NCI-H1694 (cell line): ENCODE measurements at places on chromosomes 16 and 17.

DNA sequence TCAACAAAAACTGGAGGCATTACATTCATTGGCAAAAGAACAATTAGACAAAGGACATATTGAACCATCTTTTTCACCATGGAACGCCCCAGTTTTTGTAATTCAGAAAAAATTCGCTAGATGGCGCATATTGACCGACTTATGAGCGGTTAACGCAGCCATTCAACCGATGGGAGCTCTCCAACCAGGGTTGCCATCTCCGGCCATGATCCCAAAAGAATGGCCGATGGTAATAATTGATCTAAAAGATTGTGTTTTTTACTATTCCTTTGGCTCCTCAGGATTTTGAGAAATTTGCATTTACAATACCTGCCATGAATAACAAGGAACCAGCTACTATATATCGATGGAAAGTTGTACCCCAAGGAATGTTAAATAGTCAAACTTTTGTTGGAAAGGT lies 21.4 kb downstream of the ALOX15B start:
- peak; percentile 97 for DNase-seq

GRCh38 chr17:4944163-4944553 lies 4.1 kb downstream of the RNF167 start:
- no peak for DNase-seq

- no peak for DNase-seq
These were observed 8.6 kb downstream of the KDM6B start for GRCh38 chr17:7842380-7843256.

- DNase-seq, result no peak
These were observed 16.7 kb upstream of the DHRS11 start for GRCh38 chr17:36575028-36575427.

GRCh38 chr17:79840269-79840988 lies 1.2 kb upstream of the CBX4 start:
- no peak for DNase-seq

GRCh38 chr16:53757971-53758609 lies 54.1 kb downstream of the FTO start:
- DNase-seq, result no peak

DNA sequence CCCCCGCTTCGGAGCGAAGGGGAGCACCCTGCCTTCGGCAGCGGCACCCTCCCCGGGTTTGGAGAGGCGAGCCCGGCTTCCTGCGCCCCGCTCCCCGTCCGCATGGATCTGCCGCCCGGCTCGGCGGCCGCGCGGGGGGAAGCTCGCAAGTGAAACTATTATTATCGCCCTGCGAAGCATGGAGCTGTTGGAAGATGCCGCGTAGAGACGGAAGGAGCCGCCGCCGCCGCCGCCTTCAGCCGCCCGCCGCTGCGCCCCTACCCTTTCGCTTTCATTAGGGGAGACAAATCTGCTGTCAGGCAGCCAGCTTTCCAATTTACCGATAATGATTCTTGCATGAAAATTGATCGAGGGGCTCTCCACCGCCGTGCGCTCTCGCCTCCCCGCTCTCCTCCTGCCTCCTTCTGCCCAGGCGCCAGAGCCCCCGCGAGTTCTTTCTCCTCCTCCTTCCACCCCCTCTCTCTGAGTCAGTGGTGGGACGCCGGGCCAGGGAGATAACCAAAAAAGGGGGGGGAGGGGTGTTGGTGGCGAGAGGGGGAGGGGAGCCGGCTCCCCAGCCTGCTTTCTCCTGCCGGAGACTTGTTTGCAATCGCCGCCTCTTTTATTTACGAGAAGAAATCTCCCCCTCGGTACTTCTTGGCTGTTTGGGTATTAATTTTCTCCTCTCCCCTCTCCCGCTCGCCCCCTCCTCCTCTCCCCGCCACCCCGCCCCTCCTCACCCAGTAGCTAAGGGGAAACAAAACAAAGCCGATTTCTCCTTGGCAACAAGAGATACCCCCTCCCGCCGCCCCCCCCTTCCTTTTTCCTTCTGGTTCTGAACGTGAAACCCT lies 58.0 kb upstream of the GSE1 start:
- no peak for DNase-seq

DNA sequence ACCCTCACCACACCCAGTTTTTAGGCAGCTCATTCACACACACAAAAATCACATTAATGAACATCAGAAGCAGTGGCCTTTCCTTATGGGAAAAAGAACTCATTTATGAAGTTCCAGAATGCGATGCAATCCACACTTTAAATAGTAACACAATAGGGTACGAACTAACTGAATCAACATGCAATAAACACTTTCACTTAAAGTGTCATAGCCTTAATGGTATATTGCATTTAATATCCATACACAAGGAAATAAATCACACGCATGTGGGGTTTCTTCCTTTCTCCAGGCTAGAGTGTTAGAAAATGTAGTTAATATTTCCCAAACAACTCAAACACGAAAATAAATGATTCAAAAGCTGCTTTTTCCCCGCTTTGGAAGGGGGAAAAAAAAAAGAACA lies 19.7 kb downstream of the ADCY9 start:
- DNase-seq, result no peak

- DNase-seq, result peak; percentile 72
These were observed 765 bp downstream of the COL1A1 start for GRCh38 chr17:50200457-50201275.

- DNase-seq, result no peak
These were observed 181.6 kb upstream of the ELAC2 start for GRCh38 chr17:13199425-13199824.

- no peak for DNase-seq
These were observed 6.3 kb downstream of the XYLT2 start for GRCh38 chr17:50352072-50352692.

- DNase-seq, result no peak
These were observed 41.9 kb upstream of the ENDOV start for GRCh38 chr17:80372922-80373570.

DNA sequence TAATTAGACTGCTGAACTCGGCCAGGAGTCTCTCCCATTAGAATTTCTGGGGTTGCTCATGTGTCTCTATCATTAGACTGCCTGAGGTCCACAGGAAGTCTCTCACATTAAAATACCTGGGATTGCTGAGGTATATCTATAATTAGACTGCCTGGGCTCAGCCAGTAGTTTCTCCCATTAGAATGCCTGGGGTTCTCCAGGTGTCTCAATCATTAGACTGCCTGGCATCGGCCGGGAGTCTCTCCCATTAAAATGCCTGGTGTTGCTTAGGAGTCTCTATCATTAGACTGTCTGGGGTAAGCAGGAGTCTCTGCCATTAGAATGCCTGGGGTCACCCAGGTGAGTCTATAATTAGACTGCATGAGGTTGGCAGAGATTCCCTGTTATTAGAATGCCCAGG lies 2233.4 kb downstream of the TP53TG3F start:
- no peak for DNase-seq

- no peak for DNase-seq
These were observed 166.2 kb upstream of the ASIC2 start for GRCh38 chr17:33459078-33459940.

DNA sequence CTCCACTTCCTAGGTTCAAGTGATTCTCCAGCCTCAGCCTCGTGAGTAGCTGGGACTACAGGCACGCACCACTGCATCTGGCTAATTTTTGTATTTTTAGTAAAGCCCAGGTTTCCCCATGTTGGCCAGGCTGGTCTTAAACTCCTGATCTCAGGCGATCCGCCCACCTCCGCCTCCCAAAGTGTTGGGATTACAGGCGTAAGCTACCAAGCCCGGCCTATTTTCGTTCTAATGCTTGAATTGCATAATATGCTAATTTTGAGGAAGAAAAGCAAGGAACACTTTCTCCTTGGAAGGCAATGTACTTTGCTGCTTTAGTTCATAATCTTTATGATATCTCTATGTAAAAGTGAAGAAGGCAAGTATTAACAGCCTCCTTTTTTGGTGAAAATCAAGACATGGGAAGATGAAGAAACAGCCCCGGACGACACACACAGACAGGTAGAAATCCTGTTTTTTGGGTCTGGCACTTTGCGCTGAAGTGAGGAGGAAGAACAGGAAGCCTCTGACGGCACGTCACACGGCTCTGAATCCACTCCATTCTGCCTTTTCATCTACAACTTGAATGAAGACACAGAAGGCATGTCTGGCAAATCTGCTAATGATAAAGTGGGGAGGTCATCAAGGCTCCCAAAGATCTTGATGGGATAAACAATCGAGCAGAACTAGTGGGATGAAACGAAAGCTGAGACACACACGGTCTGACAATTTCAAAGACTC lies 24.9 kb downstream of the VPS53 start:
- DNase-seq, result no peak

GRCh38 chr17:2946144-2946543 lies 117.3 kb downstream of the OR1D5 start:
- no peak for DNase-seq

DNA sequence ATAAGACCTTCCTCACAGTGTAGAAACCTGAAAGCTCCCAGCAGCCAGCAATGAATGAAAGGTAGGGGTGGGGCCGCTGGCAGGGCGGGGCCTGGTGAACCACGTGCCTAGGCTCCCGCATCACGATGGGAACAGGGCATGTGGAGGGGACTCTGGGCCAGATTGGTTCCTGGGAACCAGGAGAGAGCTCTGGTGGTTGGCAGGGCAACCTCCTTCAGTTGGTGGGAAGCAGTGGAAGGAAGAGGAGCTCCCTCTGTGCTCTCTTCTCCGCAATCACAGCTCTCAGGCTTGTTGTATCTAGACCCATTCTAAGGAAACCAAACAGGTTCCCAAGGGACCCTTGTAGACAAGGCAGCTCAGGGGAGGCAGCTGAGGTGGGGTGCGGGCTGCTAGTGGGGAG lies 10.5 kb downstream of the GGA2 start:
- no peak for DNase-seq

- no peak for DNase-seq
These were observed 12.8 kb downstream of the SLC6A2 start for GRCh38 chr16:55668340-55669281.
